ENCODE measurements at places on chromosomes 1 and 21. TPM values are rescaled to one million over a fixed set of nuclear protein-coding genes. Genes with fewer than 3 reads are reported as not detected.

The SLAMF9 gene
- total RNA-seq, result not detected

The SNAPIN gene
- total RNA-seq, result 34.5 TPM

The SPATA1 gene
- total RNA-seq, result 1.3 TPM

The USH2A gene
- total RNA-seq, result not detected

The CDC73 gene
- total RNA-seq, result 48.1 TPM

The BSND gene
- total RNA-seq, result not detected

The VWA1 gene
- 147 TPM for total RNA-seq

The C1QC gene
- total RNA-seq, result 378 TPM

The OR2M2 gene
- not detected for total RNA-seq

The RXFP4 gene
- not detected for total RNA-seq

The TNNI3K gene
- 0.61 TPM for total RNA-seq

The CYP4A11 gene
- total RNA-seq, result not detected

The ARTN gene
- total RNA-seq, result 1.8 TPM

The TNFAIP8L2 gene
- 14.5 TPM for total RNA-seq

The SHISAL2A gene
- total RNA-seq, result not detected

The LRRC42 gene
- total RNA-seq, result 21.9 TPM

The C21orf91 gene
- total RNA-seq, result 10.8 TPM

The ZCCHC17 gene
- 20.1 TPM for total RNA-seq

The RAB25 gene
- 148 TPM for total RNA-seq

The CNIH3 gene
- total RNA-seq, result 2.5 TPM

The AVPR1B gene
- total RNA-seq, result not detected

The SYT2 gene
- not detected for total RNA-seq

The ILDR2 gene
- total RNA-seq, result 0.60 TPM

The EFNA1 gene
- 63.7 TPM for total RNA-seq

The A3GALT2 gene
- not detected for total RNA-seq

The ZNF648 gene
- total RNA-seq, result 0.10 TPM

The SLC16A4 gene
- total RNA-seq, result 12.0 TPM

The SMCP gene
- total RNA-seq, result not detected

The SUSD4 gene
- 3.9 TPM for total RNA-seq

The THEM4 gene
- total RNA-seq, result 13.7 TPM

The TAS1R1 gene
- not detected for total RNA-seq

The ESPN gene
- total RNA-seq, result 1.2 TPM

The ERICH3 gene
- 0.06 TPM for total RNA-seq

The C4BPA gene
- 22.2 TPM for total RNA-seq

The LCK gene
- total RNA-seq, result 8.8 TPM

The FLG2 gene
- not detected for total RNA-seq

The PTPN22 gene
- 5.6 TPM for total RNA-seq

The CENPF gene
- 15.0 TPM for total RNA-seq

The TSEN15 gene
- total RNA-seq, result 33.8 TPM

The ANKRD35 gene
- 1.4 TPM for total RNA-seq

The ITPKB gene
- 25.0 TPM for total RNA-seq

The ANKRD65 gene
- 18.4 TPM for total RNA-seq

The GBP5 gene
- 3.0 TPM for total RNA-seq

The OLIG2 gene
- 0.47 TPM for total RNA-seq

The DEPDC1 gene
- 0.81 TPM for total RNA-seq

The NPHS2 gene
- not detected for total RNA-seq

The FCER1G gene
- 329 TPM for total RNA-seq

The HNRNPCL1 gene
- total RNA-seq, result not detected

The RBM11 gene
- total RNA-seq, result 1.4 TPM

The PPP2R5A gene
- total RNA-seq, result 61.1 TPM

The SGIP1 gene
- 6.8 TPM for total RNA-seq

The OR2T2 gene
- not detected for total RNA-seq

The CLCA4 gene
- total RNA-seq, result not detected

The OVAAL gene
- total RNA-seq, result not detected

The PLA2G4A gene
- 10.5 TPM for total RNA-seq

The YY1AP1 gene
- 65.1 TPM for total RNA-seq

The PRRX1 gene
- total RNA-seq, result 64.4 TPM

The KRTAP19-1 gene
- total RNA-seq, result not detected

The OPRD1 gene
- total RNA-seq, result not detected
